Activated CD4-positive, alpha-beta T cell treated with anti-CD3 and anti-CD28 coated beads, Interleukin-10, Interleukin-2, amounts not matched to agents 100 ng/mL and 50 ng/mL, durations not matched to agents 16 hours and 8 hours (primary cell): ENCODE measurements at places on chromosomes 4 and X.

DNA sequence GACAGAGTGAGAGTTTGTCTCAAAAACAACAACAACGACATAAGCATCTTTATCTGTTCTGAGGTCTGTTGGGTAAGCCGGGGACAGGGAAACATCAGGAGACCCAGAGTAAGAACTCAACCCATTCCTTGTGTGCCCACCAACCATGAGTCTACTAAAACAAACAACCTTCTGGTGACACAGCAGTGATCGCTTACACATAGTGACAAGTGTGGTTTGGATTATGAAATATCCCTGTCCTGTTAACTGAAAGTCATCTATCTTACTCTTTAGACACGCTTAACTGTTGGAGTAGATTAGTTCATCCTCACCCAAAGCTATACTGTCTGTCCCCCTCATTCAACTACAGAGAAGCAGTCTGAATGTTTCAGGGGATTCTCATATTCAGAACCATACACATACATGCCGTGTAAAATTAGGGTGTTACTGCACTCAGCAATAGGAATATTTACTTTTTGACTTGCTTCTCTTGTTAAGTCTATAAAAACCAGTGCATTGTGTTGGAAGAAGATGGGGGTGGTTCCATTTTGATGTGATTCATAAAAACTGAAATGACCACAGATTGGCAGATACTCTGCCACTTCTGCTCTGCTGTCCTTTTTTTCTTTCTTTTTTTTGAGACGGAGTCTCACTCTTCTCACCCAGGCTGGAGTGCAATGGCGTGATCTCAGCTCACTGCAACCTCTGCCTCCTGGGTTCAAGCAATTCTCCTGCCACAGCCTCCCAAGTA, 27.4 kb downstream of the PHKA2 start:
- no peak for DNase-seq

- DNase-seq: no peak
Measured at GRCh38 chrX:118350706-118351105, 4.8 kb downstream of the WDR44 start.

DNA sequence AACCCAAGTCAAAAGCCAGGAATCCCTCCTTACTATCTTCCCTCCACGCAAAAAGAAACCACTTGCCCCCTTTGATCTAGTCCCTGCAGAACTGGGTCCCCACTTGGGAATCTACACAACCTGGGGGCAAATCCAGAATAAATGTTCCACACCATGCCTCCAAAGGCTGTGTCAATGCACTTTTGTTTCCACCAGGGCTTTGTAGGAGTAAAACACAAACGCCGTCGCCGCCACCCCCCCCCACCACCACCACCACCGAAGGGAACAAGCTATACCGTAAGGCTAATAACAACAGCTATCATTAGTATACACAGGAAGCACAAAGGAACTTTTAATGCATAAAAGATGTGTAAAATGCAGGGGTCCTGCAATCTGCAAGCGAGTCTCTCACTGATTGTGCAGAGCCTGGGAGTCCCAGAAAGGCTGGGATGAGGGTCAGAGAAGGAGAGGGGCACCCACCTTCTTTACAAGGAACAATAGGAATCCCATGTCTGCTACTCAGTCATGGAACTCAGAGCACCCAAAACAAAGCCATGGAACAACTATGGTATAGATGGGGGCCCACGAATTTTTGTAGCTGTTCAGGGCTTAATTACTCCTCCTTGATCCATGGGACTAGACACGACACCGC, 13.2 kb downstream of the BCOR start:
- no peak for DNase-seq

DNA sequence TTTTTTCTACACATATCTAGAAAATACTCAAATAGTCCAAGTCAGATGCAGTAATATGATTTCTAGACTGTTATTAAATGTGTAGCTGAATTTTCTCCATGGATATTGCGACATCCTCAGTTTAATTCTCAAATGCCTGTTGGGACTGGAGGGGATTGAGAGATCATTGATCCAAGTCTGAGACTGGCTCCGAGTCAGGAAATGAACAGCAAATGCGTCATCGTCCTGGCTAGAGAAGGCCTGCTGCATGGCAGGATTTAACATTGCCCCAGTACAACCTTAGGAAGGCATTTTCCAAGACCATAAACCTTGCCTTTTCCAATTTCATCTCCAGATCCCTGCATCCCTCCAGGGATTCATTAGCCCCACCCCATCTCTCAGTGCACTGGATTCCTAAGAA, 56.6 kb upstream of the SLC6A14 start:
- no peak for DNase-seq

DNA sequence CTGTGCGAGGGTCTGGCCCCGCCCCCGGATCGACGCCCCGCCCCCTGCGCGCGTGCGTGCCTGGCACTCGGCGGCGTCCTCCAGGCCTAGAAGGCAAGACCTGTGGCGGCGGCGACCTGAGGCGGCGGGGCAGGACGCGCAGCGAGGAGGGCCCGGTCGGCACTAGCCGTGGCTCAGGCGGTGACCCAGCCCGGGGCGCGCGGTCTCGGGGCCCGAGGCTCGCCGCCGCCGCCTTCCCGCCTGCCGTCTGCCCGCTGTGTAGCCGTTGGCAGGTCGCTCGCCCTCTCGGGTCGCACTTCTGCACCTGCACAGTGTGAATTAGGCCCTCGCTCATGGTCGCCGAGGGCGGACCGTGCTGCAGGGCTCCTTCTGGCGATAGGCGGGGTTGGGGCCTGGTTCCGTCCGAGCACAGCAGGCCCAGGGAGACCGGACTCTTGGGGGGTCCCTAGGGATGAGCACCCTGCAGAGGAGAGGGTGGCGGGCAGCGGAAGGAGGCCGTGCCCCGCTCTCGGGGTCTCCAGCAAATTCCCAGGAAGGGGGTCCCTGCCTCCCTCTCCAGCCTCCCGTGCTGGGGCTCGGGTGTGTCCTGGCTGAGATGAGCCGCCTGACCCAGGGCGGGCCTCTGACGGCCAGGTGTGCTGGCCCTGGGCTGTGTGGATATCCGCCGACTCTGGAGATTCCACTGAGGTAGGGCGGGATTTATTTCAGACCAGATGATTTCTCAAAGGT, 557 bp upstream of the FAM53A start:
- DNase-seq: no peak

DNA sequence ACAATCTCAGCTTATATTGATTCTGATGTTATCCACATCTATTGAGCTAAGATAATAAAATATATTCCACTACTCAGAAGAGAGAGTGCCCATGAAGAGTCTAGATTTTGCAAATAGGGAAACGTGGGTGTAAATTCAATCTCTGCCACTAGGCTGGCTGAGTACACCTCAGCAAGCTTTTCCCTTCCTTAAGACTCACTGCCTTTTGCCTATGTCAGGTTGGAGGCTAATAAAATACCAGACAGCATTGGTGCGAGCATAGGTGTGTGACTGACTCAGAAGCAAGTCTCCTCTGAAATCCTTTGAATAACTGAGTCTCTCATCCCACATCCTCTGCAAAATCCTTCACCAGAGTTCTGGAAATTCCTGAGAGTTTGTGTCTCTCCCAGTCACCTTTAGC, 405.4 kb upstream of the CPEB2 start:
- DNase-seq: no peak

GRCh38 chrX:115018944-115019343, 1.5 kb upstream of the IL13RA2 start:
- no peak for DNase-seq

DNA sequence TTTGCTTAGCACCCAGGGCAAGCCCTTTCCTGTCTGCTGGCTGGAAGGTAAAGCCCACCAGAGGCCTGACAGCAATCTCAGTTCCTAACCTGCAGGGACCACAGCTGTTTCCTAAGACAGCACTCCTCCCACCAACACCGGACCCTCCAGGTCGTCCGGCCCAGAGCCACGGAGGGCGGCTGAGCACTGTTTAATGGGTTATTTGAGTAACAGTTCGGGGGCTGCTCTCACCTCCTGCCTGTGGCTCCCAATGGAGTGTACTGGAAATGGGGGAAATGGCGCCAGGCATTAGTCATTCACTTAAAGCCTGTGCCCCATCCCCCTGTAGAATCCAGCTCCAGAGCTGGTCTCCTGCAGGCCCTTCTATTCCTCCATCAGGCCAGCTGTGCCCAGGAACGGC, 81.6 kb upstream of the ADRA2C start:
- DNase-seq: no peak

DNA sequence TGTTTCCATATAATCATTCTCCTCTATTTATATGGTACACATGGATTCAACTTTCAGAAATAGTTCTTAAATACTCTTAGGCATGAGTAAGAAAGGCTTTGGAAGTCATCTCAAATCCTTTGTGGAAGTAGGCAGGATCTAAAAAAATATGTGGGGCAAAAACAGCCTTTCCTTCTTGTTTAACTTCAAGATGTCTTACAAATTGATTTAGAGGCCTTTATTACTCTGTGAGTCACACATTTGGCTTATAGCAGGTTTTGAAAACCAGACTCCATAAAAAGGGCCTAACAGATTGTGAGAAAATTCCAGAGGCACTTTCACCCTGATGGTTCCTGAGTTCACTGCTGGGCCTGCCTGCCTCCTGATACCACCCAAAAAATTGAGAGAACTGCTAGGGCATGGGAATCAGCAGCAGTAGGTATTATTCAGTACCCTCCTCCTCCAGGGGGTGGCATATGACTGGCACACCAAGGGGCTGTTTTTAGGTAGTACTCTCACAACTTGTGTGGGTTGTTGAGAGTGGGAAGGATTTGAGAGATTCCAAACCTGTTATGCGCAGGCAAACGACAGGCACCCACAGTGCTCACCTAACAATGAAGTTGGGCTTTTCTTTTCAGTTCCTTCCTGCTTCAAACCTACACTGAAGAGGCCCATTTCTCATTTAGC, 162.7 kb upstream of the MBNL3 start:
- peak; percentile 3 for DNase-seq

- no peak for DNase-seq
Measured at GRCh38 chr4:86641516-86642090, 47.5 kb downstream of the PTPN13 start.

GRCh38 chr4:7638489-7638888, 203.8 kb upstream of the PSAPL1 start:
- DNase-seq: no peak

DNA sequence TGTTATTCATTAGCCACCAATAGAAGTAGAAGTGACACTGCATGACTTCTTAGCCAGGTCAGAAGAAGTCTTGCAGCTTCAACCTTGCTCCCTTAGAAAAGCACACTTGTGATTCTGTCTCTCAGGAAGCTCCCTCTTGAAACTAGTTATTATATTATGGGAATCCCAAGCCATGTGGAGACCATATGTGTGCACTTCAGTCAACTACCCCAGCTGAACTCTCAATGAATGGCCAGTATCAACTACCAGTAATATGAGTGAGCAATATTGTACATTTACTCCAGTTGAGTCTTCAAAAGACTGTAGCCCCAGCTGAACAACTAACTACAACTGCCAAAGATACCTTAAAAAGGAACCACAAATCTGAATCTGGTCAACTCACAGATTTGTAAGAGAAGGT, 77.1 kb upstream of the GABRA3 start:
- no peak for DNase-seq

- no peak for DNase-seq
Measured at GRCh38 chr4:144450526-144450925, 195.4 kb upstream of the HHIP start.

GRCh38 chrX:11470250-11470974, 177.2 kb downstream of the AMELX start:
- DNase-seq: no peak

DNA sequence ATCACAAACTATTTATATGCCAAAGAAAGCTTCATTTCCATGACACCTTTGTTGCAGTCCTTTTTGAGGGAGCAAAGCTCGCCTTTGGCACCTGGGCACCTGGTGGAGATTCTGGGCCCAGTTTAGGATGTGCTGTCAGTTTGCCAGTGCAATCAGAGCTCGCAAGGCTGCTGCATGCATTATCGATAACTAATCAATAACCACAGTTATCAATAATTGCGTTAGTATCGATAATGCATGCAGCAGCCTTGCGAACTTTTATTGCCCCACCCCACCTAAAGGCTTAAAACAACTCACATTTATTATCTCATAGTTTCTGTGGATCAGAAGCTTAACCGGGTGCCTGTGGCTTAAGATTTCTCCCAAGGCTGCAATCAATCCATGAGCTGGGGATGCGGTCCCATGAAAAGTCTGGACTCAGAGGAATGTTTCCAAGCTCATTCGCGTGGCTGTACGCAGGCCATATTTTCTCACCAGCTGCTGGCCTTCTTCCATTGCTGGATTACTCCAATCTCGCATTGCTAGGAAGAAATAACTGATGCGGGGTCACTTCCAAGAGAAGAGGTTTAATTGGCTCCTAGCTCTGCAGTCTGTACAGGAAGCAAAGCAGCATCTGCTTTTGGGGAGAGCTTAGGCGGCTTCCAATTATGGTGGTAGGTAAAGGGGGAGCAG, 6.2 kb upstream of the AFAP1 start:
- DNase-seq: no peak

DNA sequence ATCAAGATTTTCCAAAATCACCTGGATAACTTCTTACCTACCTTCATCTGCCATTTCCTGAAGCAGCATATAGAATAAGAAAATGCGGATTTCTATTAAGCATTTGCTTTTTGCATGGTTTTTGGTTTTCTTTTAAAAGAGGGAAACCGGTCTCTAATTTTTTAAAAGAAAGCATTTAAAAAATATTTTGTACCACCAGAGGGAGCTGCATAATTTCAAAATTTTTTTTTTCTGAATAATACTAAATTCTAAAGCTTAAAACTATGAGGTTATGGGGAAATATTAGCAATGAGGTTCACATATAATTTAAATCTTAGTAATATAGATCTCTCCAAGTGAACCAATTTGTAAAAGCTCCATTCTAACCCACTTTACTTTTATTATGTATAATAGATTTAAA, 137.7 kb upstream of the TENT5D start:
- DNase-seq: no peak

DNA sequence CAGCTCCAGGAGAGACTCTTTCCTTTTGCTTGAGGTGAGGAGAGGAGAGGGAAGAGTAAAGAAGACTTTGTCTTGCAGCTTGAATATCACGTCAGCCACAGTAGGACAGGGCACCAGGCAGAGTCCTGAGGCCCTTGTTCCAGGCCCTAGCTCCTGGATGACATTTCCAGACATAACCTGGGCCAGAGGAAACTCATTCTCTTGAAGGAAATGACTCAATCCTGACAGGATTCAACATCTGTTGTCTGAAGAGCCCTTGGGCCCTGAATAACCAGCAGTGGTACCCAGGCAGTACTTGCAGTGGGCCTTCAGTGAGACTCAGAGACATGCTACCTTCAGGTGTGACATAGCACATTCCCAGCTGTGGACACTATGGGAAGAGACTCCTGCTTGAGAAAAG, 62.8 kb downstream of the FGF16 start:
- DNase-seq: no peak

GRCh38 chr4:70801265-70801809, 38.4 kb downstream of the GRSF1 start:
- DNase-seq: peak; percentile 62

GRCh38 chr4:146465628-146466027, 56.1 kb downstream of the SLC10A7 start:
- peak; percentile 39 for DNase-seq

GRCh38 chr4:40434126-40434687, 99.1 kb downstream of the CHRNA9 start:
- DNase-seq: no peak

GRCh38 chr4:105014234-105014633, 132.4 kb upstream of the TET2 start:
- no peak for DNase-seq
